ENCODE measurements at places on chromosomes 16 and 17.
A peak's percentile ranks its signal among the peaks of the same experiment; 100 is the strongest.

- no peak for DNase-seq
Observed at GRCh38 chr16:10617662-10618420, 37.4 kb upstream of the EMP2 start.

GRCh38 chr16:62298600-62298999 is 262.4 kb upstream of the CDH8 start:
- DNase-seq = no peak

- DNase-seq = no peak
Observed at GRCh38 chr17:39641883-39642282, 4.9 kb downstream of the STARD3 start.

DNA sequence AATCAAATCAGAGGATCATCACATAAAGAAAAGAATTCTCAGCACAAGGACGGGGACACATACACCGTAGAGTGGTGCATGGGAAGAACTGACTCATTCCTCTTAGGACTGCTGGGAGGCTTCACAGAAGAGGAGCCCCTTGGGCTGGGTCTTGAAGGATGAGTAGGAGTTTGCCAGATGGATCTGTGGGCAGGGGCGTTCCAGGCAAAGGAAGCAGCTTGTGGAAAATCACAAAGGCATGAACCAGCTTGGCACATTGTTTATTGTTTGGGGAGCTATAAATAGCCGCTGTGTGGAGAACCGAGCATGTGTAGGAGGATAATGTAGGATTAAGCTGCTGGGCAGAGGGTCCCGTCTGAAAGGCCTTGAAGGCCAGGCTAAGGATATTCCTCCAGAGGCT is 5.1 kb upstream of the SLC16A11 start:
- no peak for DNase-seq

GRCh38 chr16:12403746-12404658 is 399.7 kb downstream of the CPPED1 start:
- DNase-seq = no peak

DNA sequence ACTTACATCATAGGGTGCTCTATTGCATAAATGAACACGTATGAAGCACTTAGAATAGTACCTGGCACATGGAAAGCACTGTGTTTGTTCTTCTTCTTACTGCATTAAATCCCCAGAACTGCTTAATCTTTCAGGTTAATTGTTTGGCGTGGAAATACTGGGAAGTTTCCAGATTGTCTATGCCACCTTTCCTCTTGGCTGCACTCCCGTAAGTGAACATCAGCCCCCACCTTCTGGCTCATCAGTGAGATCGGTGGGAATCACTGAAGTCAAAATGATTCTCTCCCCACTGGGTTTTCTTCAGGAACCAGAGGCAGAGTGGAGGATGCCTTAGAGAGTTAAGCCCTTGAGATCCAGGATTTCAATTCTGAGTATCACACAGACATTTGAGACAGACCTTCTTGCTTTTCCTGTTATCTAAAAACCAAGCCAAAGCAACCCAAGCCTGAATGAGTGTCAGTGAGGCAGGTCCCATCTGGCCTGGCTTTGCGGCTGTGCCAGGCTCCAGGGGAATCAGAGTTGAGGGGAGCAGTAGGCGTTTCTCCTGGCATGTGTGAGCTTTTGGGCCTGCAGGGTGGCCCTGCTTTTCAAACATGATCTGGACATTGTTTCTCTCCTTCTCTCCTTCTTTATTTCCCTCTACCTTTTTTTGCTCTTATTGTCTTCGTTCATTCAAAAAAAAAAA is 59.1 kb downstream of the OTOA start:
- DNase-seq = no peak

GRCh38 chr16:66954097-66954659 is 6.9 kb upstream of the CES3 start:
- DNase-seq = peak; percentile 30

DNA sequence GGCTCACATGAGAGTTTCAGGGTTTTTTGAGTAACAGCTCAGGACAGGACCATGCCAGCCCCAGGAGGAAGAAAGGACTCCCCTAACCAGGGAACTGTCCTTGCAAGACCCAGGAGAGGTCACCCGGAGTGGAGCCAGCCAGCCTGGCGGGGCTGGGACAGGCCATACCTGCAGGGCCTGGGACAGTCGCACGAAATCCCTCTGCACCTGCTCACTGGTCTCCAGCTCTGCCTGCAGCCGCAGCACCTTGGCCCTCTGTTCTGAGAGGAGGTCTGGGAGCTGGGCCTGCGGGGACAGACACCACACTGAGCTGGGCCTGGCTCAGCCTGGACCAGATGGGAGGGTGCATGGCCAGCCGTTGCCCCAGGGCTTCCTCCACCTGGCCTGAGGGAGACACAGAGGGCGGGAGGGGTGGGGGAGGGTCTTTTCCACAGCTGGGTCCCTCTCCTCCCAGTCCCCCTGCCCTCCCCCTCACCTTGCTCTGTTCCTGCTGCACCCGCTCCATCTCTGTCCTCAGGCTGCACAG is 19.7 kb downstream of the RABEP2 start:
- no peak for DNase-seq

- no peak for DNase-seq
Observed at GRCh38 chr16:65634291-65634690, 512.4 kb upstream of the CDH11 start.

GRCh38 chr17:18064053-18064452 is 23.7 kb upstream of the DRG2 start:
- no peak for DNase-seq

DNA sequence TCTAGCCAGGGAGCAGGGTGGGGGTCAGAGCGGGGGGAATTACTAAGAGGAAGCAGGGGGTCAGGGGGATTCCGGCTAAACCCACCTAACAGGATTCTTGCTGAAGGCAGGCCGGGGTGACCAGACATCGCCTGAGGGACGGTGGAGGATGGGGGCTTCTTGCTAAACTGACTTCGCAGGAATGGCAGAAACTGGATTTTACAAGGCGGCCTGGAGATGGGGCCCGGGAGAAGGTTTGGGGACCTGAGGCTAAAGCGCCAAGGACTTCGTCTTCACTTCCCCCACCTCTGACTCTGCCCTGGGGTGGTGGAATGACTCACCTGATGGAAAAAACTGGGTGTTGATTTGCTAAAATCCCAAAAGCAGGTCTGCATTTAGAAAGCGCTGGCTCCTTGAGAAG is 23.5 kb downstream of the LGALS3BP start:
- DNase-seq = no peak

GRCh38 chr16:27677263-27677662 is 127.3 kb downstream of the KATNIP start:
- no peak for DNase-seq

DNA sequence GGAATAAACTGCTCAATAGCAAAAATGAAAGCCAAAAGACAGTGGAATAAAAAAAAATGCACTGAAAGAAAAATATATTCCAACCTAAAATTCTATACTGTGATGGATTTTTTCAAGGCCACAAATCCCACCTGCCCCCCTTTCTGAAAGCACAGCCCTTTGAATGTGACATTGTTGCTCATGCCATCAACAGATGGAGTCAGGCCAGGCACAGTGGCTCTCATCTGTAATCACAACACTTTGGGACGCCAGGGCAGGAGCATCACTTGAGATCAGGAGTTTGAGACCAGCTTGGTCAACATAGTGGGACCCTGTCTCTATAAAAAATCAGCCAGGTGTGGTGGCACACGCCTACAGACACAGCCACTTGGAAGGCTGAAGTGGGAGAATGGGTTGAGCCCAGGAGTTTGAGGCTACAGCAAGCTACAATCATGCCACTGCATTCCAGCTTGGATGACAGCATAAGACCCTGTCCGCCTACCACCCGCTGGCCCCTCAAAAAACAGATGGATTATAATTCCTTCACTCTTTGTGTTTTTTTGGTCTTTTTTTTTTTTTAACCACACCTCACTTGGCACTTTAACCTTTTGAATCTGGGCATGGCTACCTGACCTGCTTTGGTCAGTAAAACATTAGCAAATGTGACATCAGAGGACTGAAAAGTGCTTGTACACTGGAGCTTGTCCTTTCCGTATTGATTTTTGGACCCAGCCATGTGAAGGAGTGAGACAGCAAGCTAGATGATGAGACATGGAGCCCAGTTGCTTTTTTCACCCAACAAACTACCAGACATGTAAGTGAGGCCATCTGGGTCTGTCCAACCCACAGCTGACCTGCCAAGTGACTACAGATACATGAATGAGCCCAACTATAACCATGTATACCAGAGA is 36.3 kb downstream of the GLG1 start:
- DNase-seq = no peak

DNA sequence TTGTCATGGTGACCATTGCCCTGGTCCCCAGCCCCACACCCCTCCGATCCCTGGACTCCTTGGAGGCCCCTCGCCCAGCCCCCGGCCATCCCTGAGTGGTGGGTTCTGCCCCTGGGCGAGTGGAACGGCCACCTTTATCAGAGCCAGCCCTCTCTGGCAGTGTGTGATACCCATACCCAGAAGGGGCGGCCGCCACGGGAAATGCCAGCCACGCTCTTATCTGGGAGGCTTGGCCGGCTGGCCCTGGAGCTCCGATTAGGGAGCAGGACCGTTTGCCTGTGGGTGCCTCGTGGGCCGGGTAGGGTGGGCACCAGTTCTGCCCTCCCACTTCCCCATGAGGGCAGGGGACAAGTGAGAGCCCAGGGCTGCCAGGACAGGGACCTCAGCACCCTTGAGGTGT is 58.3 kb upstream of the ZC3H18 start:
- no peak for DNase-seq

- DNase-seq = no peak
Observed at GRCh38 chr17:75128694-75129505, 2.6 kb downstream of the NT5C start.

DNA sequence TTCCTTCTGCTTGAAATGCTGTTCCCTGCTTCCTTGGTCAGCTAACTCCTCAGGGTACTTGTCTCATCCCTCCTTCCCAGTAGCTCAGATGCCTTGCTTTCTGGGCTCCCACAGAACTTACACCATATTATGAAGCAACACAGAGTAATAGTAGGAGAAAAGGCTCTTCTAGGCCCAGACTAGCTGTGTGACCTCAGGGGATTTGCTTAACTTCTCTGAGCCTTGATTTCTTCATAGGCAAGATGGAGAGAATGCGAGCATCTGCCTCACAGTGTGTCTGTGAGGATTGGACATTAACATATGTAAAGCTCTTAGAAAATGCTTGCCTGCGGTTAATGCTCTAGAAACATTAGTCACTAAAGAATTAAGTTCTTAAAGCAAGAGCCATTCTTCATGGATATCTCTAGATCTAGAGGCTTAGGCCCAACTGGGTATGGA is 22.3 kb upstream of the PECAM1 start:
- DNase-seq = no peak

GRCh38 chr17:28773736-28774135 is 29.9 kb downstream of the TRAF4 start:
- DNase-seq = no peak

DNA sequence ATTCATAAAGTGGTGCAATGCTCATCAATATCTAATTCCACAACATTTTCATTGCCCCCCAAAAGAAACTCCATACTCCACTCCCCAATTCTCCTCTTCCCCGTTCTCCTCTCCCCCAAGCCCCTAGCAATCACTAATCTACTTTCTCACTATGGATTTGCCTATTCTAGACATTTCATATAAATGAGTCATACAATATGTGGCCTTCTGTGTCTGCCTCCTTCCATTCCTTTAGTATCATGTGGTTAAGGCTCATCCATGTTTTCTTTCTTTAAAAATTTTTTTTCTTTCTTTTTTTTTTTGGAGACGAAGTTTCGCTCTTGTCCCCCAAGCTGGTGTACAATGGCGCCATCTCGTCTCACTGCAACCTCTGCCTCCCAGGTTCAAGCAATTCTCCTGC is 56.3 kb upstream of the HAS3 start:
- no peak for DNase-seq

DNA sequence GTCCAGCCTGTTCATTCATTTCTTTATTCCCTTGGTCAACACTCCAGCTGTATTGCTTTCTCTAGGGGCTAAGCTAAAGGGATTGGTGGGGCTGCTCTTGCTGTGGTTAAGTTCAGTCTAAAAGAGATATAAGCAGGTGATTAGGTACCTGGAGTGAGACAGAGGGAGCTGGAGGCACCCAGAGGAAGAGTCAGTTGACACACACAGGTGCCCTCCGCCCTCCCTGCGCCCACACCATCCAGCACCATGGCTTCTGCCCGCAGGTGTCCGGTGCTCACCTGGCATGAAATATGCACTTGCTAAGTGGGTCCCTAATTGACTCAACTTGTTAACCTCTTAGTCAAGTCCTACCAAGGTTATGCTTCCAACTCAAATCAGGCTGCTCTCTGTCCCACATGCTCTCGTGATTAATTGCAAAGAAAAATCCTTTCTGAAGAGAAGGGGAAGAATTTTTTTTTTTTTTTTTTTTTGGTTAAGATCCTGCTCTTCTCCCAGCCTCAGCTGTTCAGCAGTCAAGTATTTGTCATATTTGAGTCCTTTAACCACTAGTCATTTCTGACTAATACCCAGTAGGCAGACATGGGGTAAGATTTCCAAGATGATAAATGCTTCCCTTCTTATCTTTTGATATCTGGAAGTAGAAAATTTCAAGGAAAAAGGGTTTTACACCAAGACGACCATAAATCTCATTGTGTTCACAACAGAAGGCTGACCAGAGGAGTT is 199.8 kb upstream of the WSCD1 start:
- DNase-seq = no peak

- no peak for DNase-seq
Observed at GRCh38 chr17:77391668-77392375, 251.1 kb downstream of the SEC14L1 start.

- no peak for DNase-seq
Observed at GRCh38 chr16:88784856-88785105, 239 bp downstream of the PIEZO1 start.

- no peak for DNase-seq
Observed at GRCh38 chr17:29238133-29238850, 8.4 kb upstream of the CRYBA1 start.

DNA sequence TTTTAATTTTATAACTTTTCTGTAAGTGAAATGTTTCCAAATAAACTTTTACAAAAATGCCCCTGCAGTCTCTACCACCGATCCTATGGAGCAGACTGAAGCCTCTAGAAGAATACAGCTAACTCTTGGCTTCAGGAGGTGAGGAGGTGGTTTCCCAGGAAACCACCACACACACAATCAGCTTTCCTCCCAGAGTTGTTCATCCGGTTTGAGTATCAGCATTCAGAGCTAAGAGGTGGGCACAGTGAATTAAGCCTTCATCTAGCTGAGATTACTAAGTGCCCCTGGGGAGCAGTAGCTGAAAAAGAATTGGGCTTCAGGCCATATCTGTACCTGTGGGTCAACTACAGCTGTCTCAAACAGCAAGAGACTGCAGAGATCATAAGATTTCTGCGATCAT is 139.7 kb downstream of the AATF start:
- DNase-seq = no peak

DNA sequence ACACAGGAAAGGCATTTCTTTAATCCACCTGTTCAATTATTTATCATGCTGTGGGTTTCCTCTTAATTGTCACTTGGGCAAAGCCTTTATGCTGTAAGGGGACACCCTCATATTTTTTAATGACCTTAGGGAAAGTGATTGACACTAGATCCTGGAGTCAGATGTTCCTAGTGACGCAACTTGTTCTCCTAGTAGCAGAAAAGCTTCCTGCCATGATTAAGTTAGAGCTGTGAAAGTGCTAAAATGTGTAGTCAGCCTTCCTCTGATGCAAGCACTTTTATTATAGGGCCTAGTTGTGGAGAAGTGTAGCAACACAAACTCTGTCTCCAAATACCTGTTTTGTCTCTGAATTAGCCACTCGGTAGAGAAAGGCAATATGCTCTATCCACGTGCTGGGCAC is 12.3 kb downstream of the TMEM100 start:
- no peak for DNase-seq

Measured in stimulated activated CD4-positive, alpha-beta T cell treated with anti-CD3 and anti-CD28 coated beads, TNF-alpha, amount 100 ng/mL, for 1 hour (primary cell).